Testis (tissue), 5 donors: ENCODE measurements at places on chromosomes 3 and 15. TPM values are rescaled to one million over a fixed set of nuclear protein-coding genes. Genes with fewer than 3 reads are reported as not detected.

- H3K4me1 ChIP-seq: peaks cover 17% of the 10 kb centered on the region
- no peaks in the 10 kb centered on the region for H3K36me3 ChIP-seq
- DNase-seq: no peak
- H3K27ac ChIP-seq: peak overlapping the region; percentile 16
These were observed 3.3 kb downstream of the TPM1 start for GRCh38 chr15:63045879-63046278.

GRCh38 chr3:181317508-181317907 lies 328.0 kb upstream of the DNAJC19 start:
- no peak overlapping the region for H3K27ac ChIP-seq
- H3K36me3 ChIP-seq: no peaks in the 10 kb centered on the region
- no peak for DNase-seq
- no peaks in the 10 kb centered on the region for H3K4me1 ChIP-seq

DNA sequence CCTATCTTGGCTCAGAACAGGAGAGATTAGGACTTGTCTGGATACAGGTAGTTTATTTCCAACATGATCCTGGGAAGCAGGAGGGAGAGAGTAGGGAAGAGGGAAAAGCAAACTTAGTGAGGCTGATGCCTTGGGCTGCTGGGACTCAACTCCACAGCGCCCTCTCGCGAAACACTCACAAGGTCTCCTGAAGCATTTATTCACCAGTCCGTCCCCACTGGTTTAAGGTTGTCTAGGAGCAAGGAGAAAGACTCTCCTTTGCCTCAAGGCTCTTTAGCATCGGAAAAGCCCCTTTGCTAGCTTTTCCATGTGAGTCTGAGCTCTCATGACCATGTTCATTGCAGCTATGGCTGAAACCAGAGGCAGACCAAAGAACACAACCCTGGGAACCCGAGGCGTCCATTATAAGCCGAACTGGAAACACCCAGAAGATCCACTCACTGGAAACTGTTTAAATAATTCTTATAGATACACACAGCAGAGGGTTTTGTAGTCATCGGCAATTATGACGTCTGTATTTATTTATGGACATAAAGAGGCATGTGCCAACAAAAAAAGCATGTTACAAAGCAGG lies 244.5 kb downstream of the CD47 start:
- no peaks in the 10 kb centered on the region for H3K4me1 ChIP-seq
- no peaks in the 10 kb centered on the region for H3K27me3 ChIP-seq
- H3K36me3 ChIP-seq: no peaks in the 10 kb centered on the region
- no peak overlapping the region for H3K27ac ChIP-seq

DNA sequence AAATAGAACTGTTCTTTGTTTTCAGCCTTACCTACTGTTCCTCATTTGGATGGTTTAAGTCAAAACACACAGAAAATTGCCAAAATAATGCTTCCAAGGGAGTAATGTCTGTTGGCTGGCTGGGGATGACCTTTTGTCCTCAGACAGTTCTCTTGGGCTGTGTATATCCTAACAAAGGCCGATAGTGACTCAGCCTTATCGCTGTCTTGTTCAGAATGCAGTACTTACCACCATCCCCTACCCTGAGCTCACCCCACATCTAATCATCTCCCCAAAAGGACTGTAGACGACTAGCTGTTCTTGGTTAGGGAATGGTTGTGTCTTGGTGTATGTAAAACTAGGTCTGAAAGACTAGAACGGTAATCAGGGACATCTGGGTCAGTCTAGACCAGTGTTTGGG lies 35.0 kb downstream of the RAB11A start:
- H3K36me3 ChIP-seq: no peaks in the 10 kb centered on the region

GRCh38 chr3:177490626-177491025 lies 293.3 kb upstream of the TBL1XR1 start:
- DNase-seq: no peak
- no peak overlapping the region for H3K4me3 ChIP-seq
- H3K36me3 ChIP-seq: no peaks in the 10 kb centered on the region
- H3K27me3 ChIP-seq: no peaks in the 10 kb centered on the region

DNA sequence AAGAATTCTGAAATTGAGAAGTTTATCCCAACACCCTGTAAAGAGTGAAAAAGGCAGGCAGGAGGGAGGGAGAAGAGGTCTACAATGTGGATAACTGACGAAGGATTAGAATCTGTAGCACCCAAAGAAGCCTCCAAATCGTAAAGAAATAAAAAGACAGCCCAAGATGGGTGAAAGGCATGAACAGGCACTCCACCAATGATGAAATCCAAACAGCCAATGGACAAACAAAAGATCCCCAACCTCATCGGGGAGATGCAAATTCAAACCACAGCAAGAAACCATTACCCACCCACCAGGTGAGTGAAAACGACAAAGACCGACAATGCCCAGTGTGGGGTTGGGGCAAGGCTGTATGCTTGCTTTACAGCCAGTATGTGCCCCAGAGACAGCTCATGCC lies 85.6 kb downstream of the IQSEC1 start:
- no peak overlapping the region for H3K4me3 ChIP-seq
- peaks cover 3% of the 10 kb centered on the region for H3K4me1 ChIP-seq
- H3K27ac ChIP-seq: no peak overlapping the region
- no peaks in the 10 kb centered on the region for H3K27me3 ChIP-seq

- no peak overlapping the region for H3K4me3 ChIP-seq
- no peaks in the 10 kb centered on the region for H3K36me3 ChIP-seq
- H3K27ac ChIP-seq: no peak overlapping the region
- H3K27me3 ChIP-seq: no peaks in the 10 kb centered on the region
- H3K4me1 ChIP-seq: no peaks in the 10 kb centered on the region
- no peak for DNase-seq
These were observed 817.2 kb upstream of the CADM2 start for GRCh38 chr3:84141571-84141970.

Gene CRABP1
- total RNA-seq: 0.74 TPM
